GM18507 (cell line): ENCODE measurements at places on chromosomes 2 and 18.

- DNase-seq = no peak
Measured at GRCh38 chr2:60285626-60286316, 267.7 kb downstream of the BCL11A start.

- DNase-seq = no peak
Measured at GRCh38 chr18:21241301-21242048, 557 bp upstream of the GREB1L start.

- DNase-seq = no peak
Measured at GRCh38 chr2:10626837-10627236, 62.9 kb downstream of the NOL10 start.

DNA sequence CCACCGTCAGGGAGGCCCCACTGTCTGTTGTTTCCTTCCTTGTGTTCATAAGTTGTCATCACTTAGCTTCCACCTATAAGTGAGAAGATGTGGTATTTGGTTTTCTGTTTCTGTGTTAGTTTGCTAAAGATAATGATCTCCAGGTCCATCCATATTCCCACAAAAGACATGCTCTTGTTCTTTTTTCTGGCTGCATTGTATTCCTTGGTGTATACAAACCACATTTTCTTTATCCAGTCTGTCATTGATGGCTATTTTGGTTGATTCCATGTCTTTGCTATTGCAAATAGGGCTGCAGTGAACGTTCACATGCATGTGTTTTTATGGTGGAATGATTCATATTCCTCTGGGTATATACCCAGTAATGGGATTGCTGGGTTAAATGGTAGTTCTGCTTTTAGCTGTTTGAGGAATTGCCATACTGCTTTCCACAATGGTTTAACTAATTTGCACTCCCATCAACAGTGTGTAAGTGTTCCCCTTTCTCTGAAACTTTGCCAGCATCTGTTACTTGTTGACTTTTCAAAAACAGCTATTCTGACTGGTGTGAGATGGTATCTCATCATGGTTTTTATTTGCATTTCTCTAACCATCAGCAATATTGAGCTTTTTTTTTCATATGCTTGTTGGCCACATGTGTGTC is 156.6 kb upstream of the NOSTRIN start:
- no peak for DNase-seq

DNA sequence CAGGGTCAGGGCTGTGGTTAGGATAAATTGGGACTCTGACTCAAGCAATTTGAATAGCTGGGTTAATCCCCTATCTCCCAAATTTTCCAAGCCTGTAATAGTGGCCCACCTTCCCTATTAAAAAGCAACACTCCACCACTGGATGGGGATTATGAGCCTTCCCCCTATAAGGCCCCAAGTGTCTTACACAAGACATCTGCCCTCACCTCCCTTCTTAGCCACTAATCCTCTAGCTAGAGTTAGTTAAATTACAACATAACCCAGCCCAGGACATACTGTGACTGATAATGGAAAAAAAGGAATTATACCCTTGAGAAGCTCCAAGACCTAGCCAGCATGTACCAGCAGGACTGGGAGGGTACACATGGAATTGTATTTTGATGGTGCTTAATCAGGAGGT is 190.4 kb downstream of the NRP2 start:
- DNase-seq = no peak

- DNase-seq = no peak
Measured at GRCh38 chr18:7366597-7366996, 135.7 kb downstream of the LRRC30 start.

GRCh38 chr2:135050684-135051083 is 1.4 kb upstream of the RAB3GAP1 start:
- no peak for DNase-seq

DNA sequence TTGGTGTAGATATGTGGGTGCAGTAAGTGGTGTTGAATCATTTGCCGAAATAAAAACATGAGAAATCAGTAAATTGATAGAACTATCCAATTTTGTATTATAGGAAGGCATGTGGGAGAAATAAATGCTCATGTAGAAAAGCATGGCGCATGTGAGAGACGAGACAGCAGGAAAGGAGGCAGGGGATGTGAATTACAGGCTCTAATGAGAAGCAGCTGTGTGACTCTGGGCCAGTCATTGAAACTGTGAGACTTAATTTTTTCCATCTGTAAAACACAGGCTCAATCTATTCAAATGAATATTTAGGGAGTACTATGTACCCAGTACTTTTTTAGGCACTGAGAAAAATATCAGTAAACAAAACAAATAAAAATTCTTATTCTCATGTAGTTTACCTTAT is 42.6 kb upstream of the MAP3K20 start:
- no peak for DNase-seq

- DNase-seq = no peak
Measured at GRCh38 chr18:26014462-26014861, 76.0 kb downstream of the SS18 start.

- no peak for DNase-seq
Measured at GRCh38 chr2:5696404-5696944, 4.3 kb downstream of the SOX11 start.

DNA sequence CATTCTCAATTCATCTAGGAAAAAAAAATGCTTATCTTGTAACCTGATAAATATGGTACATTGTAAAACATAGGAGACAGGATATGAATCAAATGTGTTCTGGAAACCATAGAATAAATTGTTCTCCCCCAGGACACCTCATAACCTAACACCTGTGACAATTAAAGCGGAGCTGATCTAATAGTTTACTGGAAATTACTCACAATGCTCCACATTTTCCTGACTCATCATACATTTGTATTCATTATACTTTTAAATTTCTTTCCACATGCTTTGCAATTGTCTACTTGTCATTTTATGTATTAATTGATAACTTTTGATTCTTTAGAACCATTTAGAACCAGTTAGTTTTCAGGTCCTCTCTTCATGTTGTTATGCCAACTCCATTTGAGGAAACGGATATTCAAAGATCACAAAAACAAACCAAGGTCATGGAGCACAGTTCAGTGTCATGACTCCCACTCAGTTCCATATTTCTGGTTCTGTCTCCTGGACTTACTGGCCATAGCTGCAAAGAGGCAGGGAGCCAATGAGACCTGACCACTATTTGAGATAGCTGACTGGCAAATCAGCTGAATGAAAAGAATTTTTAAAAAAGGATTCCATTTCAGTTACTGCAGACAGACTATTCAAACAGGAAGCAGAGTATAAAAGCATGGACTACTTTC is 128.5 kb downstream of the CALCRL start:
- no peak for DNase-seq
